ENCODE measurements at places on chromosomes 3 and 15.

DNA sequence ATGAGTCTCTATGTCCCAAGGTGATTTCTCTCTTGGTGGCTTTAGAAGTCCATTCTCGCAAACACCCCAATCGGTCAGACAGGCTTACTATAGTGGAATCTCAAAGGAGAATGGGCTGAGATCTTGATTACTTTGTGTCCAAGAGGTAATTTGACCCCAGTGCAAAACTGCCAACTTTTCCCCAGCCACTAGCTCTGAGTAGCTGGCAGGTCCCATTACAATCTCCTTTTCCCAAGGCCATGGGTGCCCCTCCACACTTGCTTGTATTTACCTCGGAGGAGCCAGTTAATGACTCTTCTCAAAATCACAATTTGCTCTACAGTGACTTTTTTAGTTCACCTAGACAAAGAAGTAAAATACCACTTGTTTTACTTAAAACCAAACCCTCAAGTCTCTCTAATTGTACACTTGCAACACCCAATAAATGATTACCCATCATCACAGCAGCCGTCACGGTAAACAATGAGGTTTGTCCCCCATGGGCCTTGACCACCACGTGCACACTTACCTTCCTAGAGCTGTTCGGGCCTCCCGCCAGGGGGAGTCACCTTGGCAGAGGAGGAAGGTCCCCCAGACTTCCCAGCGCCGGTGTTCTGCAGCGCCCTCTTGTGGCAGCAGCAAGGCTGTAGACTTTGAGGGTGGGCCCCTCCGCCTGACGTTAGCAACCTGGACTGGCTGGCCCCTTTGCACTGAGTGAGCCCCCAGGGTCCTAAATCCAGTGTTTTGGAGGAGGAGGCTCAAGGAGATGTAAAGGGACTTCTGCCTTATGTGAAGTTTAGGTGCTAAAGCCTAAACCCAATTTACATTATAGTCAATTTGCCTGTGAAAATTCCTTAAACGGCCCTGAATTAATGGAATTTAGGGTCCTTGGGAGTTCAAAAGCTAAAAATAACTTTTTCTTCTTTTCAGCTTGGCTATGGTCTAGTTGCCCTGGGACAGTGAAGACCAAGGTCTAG lies 18.7 kb upstream of the HDAC11 start:
- peaks cover 5% of the 10 kb centered on the region for H3K27me3 ChIP-seq
- peak; percentile 87 for DNase-seq
- no peak overlapping the region for H3K27ac ChIP-seq
- H3K4me1 ChIP-seq: no peaks in the 10 kb centered on the region

DNA sequence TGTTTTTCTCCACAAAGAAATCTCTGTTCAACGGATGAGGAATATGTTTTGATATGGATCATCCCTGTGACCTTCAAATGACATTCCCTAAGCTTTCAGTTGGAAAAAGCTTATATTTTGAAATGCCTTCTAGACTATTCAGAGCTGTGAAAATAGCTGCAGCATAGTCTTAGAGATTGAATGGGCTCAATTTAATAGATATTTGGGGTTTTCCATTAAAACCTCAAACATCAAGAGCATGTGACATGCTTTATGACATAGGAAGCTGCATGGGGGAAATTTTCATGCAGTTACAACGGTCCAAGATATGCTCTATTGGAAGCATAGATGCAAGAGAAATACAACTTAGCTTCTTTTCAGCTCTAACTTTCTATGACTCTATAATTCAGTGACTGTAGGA lies 102.8 kb downstream of the LSAMP start:
- no peak overlapping the region for H3K27ac ChIP-seq
- DNase-seq: no peak
- no peak overlapping the region for H3K4me3 ChIP-seq
- H3K4me1 ChIP-seq: peaks cover 2% of the 10 kb centered on the region

DNA sequence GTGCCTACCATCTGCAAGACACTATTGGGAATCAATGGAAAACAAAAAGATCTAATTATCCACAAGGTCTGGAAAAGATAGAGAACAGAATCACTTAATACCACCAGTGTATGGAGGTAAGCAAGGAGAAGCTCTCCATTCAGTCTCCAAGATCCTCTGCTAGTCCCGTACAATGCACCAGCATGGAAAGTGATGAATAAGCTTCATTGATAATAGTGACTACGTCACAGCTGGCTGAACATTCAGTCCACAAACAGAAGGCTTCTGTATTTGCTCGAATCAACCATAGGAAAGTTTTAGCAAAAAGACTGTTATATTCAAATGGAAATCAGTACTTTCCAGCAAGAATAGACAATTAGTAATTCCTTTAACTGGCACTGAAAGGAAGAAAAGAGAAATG lies 42.9 kb downstream of the IGSF11 start:
- no peak overlapping the region for H3K27ac ChIP-seq
- no peak for DNase-seq
- no peaks in the 10 kb centered on the region for H3K36me3 ChIP-seq
- peaks cover 4% of the 10 kb centered on the region for H3K4me1 ChIP-seq
- H3K4me3 ChIP-seq: no peak overlapping the region

DNA sequence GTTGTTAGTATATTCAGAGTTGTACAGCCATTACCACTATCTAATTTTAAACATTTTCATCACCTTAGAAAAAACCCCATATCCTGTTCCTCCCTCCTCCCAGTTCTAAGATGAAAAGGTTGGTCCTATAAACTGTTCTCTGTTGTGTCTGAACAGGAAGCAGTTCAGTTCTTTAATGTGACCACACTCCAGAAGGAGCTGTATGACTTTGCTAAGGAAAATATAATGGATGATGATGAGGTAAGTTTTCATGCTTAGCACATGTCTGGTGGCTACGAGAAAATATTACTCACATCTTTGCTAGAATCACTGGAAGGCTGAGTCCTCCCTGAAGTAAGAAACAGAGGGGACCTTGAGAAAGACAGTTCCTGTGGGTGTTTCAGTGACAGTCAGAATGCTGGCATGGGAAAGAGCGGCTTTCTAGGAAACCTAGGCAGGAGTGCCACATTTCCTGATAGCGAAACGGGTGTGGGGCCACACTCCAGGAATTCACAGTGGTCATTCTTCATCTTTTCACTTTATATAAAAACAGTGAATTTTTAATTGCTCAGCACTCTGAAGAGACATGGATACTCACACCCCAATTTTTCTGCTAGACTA lies 20.3 kb downstream of the CRTAP start:
- H3K4me3 ChIP-seq: no peak overlapping the region
- no peak overlapping the region for H3K27ac ChIP-seq
- H3K27me3 ChIP-seq: no peaks in the 10 kb centered on the region
- peaks cover 5% of the 10 kb centered on the region for H3K4me1 ChIP-seq
- DNase-seq: no peak

GRCh38 chr3:26712211-26713026 lies 89.8 kb downstream of the LRRC3B start:
- peak; percentile 27 for DNase-seq
- no peaks in the 10 kb centered on the region for H3K36me3 ChIP-seq
- no peak overlapping the region for H3K27ac ChIP-seq
- no peak overlapping the region for H3K4me3 ChIP-seq
- no peaks in the 10 kb centered on the region for H3K4me1 ChIP-seq

GRCh38 chr3:55873523-55874254 lies 386.6 kb upstream of the WNT5A start:
- DNase-seq: no peak
- no peaks in the 10 kb centered on the region for H3K36me3 ChIP-seq
- no peaks in the 10 kb centered on the region for H3K4me1 ChIP-seq
- no peak overlapping the region for H3K27ac ChIP-seq

- no peaks in the 10 kb centered on the region for H3K27me3 ChIP-seq
- no peaks in the 10 kb centered on the region for H3K36me3 ChIP-seq
- peaks cover 1% of the 10 kb centered on the region for H3K4me1 ChIP-seq
- peak overlapping the region; percentile 23 for H3K27ac ChIP-seq
Observed at GRCh38 chr3:177196456-177197040, 734 bp downstream of the TBL1XR1 start.

DNA sequence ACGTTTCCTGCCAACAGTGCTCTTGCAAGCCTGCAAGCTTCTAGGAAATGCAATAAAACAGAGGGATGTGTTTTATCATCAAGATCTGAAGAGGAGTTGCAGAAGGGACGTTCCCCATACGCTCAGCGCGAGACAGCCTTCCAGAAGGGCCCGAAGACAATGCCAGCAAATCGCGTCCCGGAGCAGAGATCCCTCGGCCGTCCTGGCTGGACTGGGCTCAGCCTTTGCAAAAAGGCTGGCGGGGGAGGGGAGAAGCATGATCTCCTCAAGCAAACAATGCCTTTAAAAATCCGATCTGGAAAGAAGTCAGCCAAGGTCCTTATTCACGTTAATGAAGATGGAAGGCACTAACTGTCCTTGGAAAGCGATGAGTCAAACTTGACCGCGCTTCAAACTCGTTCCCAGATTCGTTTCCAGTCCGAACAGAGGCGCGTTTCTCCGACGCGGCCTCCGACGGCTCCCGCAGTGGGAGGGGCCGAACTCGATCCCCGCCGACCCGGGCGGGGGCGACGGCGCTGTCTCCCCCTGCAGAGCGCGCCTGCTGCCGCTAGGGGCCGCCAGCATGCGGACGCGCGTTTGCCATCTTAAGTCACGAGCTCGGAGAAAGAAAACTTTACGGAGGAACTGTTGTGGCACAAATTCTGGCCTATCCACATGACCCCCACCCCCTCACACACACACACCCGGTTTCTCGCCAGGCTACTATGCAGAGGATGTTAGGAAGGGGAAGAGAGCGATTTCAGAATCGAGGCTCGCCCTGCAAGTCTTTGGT lies 5.5 kb downstream of the BCL6 start:
- H3K4me1 ChIP-seq: peaks cover 3% of the 10 kb centered on the region
- H3K27ac ChIP-seq: no peak overlapping the region
- DNase-seq: no peak

DNA sequence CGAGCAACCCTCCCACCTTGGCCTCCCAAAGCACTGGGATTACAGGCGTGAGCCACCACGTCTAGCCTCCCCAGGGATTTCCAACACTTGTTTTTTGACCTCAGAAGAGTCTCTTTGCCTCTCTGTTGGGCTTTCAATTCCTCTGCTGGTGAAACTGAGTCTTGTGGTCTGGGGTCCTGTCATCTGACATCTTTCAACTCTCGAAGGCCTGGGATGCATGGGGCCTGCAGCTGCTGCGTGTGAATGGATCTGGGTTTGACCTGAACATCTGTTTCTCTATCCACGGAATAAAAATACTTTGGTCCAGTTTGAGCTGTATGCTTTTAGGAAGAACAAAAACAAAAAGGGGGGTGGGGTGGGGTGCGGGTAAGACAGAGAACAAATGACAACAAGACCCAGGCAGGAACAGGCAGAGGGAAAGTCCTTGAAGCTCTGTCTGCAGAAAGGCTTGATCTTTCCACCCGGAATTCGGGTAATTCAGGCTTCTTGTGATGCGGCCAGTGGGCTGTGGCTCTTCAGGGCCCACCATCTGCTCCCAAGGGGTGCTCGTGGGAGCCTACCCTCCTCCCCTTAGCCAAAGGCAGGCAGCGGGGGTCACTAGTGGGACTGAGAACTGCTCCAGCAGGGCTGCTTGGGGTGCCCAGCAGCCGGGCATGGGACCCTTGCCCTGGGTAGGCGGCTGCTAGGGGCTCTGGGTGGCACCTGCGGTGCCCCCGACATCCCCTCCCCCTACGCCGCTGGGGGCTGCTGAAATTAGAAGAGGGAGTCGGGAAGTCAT lies 71.5 kb downstream of the SLC12A8 start:
- peaks cover 8% of the 10 kb centered on the region for H3K4me1 ChIP-seq
- no peak overlapping the region for H3K27ac ChIP-seq
- H3K36me3 ChIP-seq: no peaks in the 10 kb centered on the region
- no peaks in the 10 kb centered on the region for H3K27me3 ChIP-seq
- H3K4me3 ChIP-seq: peak overlapping the region; percentile 24

DNA sequence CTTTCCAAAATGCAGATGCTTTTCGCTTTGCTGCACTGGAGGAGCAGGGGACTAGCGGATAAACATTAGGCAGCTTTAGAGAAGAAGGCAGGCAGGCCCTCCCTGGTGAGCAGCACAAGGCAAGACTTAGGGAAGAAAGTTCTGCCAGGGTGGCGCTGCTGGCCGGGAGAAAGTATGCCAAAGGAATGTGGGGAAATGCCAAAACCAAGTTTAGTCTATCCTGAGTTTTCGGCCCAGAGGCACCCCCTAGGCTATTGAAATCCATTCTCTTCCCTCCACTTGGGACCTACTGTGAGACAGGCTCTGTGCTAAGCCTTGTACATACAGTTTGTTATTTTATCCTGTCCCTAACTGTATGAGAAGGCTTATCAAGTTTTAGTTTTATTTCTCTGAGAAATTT lies 9.2 kb downstream of the SHC4 start:
- 0 out of 2 replicates have a peak, but pooled peaks cover 2% of the 10 kb centered on the region for H3K4me1 ChIP-seq
- DNase-seq: no peak
- no peaks in the 10 kb centered on the region for H3K36me3 ChIP-seq
- H3K27me3 ChIP-seq: no peaks in the 10 kb centered on the region
- no peak overlapping the region for H3K27ac ChIP-seq

GRCh38 chr15:42876224-42876623 lies 44.4 kb downstream of the TTBK2 start:
- no peak overlapping the region for H3K27ac ChIP-seq
- no peak overlapping the region for H3K4me3 ChIP-seq
- H3K27me3 ChIP-seq: no peaks in the 10 kb centered on the region
- DNase-seq: no peak
- no peaks in the 10 kb centered on the region for H3K4me1 ChIP-seq
- no peaks in the 10 kb centered on the region for H3K36me3 ChIP-seq

- no peak for DNase-seq
- no peaks in the 10 kb centered on the region for H3K36me3 ChIP-seq
- no peaks in the 10 kb centered on the region for H3K27me3 ChIP-seq
- no peaks in the 10 kb centered on the region for H3K4me1 ChIP-seq
- H3K27ac ChIP-seq: no peak overlapping the region
- no peak overlapping the region for H3K4me3 ChIP-seq
Observed at GRCh38 chr15:35312344-35312743, 227.2 kb upstream of the NANOGP8 start.

DNA sequence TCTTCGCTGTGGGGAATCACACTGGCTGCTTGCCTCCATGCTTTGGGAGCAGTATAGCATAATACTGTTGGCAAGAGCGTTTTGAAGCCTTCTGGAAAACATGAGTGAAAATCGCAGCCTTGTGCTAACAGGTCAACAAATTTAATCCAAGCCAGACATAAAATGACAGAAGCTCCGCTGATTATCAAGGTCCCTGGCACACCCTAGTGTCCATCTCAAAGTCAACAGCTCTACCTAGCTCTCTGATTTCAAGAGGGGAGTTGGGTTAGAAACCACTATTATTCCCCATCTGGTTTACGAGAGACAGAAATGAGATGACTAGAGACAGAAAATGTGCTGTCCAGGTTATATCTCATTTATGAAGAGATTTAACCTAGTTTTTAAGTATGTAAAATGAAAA lies 73.6 kb upstream of the MDFIC2 start:
- H3K4me3 ChIP-seq: no peak overlapping the region
- no peaks in the 10 kb centered on the region for H3K4me1 ChIP-seq
- DNase-seq: no peak
- no peaks in the 10 kb centered on the region for H3K36me3 ChIP-seq
- H3K27me3 ChIP-seq: no peaks in the 10 kb centered on the region

DNA sequence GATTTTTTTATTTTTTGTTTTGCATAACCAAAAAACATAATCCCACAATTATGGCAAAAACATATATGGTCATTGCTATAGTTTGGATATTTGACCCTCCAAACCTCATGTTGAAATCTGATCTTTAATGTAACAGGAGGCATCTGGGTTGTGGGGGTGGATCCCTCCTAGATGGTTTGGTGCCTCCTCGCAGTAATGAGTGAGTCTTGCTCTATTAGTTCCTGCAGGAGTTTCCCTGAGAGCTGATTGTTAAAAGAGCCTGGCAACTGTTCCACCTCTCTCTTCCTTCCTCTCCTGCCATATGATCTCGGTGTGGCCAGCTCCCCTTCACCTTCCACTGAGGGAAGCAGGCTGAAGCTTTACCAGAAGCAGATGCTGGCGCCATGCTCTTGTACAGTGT lies 33.2 kb upstream of the TRIM59 start:
- H3K4me3 ChIP-seq: no peak overlapping the region
- no peaks in the 10 kb centered on the region for H3K27me3 ChIP-seq

GRCh38 chr15:76336254-76337058 lies at the start of gene ISL2:
ISL2 (plus strand) TSS chr15:76336773; CDS start chr15:76336884, 111 bp downstream.
- H3K36me3 ChIP-seq: no peaks in the 10 kb centered on the region
- peaks cover 45% of the 10 kb centered on the region for H3K27me3 ChIP-seq
- H3K4me3 ChIP-seq: peak within 1 kb of the TSS; percentile 44

All from iPS DF 6.9 (cell line).